DMS 273 treated with DMSO at 0.1 percent for 48 hours (cell line): ENCODE measurements at places on chromosomes 13 and 19.
A peak's percentile ranks its signal among the peaks of the same experiment; 100 is the strongest.

DNA sequence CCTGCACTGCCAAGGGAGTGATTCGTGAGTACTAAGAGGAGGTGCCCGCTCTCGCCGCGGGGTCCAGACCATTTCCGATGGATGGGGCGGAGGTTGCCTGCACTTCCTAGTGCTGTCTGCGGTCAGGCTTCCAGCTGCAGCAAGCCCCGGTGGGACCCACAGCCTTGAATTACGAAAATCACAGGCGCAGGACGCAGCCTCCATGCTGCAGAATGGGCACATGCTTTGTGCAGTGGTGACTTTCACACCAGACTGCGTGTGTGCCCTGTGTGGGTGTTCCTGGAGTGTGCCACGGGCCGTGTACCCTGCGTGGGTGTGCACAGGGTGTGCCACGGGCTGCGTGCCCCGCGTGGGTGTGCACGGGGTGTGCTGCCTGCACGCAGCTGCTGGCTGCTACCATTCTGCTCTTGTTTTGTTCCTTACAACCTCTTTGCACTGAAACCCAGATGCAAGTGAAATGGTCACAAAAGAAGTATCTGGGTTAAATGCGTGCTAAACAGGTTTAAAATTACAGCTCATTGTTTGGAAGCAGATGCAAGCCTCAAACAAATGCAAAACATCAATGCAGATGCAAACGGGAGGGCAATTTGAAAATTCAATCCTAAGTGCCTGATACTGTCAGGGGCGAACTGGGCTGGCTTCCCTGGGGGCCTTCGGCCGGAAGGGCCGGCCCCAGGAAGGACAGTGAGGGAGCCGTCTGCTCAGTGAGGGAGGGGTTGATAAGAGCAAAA is 221.2 kb upstream of the SOX1 start:
- DNase-seq, result no peak

DNA sequence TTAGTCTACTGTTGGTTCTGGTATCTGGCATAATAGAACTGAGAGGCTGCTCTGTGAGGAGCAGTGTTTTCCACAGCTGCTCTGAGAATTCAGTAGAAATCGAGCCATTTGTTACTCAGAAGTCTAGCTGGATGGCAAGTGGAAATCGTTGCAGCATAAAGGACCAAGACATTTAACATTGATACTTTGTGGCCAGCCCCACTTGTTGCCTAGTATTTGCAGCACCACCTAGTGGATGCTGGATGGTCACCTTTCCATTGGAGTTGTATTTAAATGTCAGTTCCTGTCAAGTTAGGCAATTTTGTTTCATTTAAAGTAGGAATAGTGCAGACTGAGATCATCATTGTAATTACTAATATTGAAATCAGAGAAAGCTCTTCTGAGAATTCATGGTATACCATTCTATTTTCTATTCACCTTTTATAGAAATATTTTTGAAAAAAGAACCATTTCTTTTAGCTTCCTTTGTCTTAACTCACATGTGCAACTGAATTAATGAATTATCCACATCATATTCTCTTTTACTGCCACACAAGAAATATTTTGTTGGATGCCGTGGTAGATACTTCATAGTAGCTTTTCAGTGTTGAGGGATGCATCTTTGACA is 64.6 kb downstream of the PDS5B start:
- peak; percentile 30 for DNase-seq

GRCh38 chr19:50910722-50911121 is 473 bp downstream of the KLK4 start:
- DNase-seq, result no peak

GRCh38 chr13:35309706-35310105 is 166.8 kb downstream of the MAB21L1 start:
- DNase-seq, result peak; percentile 87

DNA sequence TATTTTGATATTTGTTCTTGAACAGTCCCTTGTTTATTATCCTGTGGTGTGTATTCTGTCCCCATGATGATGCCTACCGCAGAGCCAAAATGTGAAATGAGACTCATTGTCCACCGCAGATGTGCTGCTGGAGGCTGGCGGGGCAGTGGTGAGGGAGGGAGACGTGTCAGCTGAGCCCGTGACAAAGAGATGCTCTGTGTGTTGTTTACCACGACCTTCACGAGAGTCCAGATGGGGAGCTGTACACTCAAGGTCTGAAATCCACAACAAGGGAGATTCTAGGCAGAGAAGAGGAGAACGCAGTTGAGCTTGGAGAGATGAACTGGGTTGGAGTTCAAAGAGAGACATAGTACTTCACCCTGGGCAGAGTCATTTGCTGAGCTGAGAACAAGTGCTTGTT is 20.8 kb upstream of the AMER2 start:
- DNase-seq, result no peak

- no peak for DNase-seq
These were observed 7.7 kb downstream of the LMNB2 start for GRCh38 chr19:2449019-2449418.

DNA sequence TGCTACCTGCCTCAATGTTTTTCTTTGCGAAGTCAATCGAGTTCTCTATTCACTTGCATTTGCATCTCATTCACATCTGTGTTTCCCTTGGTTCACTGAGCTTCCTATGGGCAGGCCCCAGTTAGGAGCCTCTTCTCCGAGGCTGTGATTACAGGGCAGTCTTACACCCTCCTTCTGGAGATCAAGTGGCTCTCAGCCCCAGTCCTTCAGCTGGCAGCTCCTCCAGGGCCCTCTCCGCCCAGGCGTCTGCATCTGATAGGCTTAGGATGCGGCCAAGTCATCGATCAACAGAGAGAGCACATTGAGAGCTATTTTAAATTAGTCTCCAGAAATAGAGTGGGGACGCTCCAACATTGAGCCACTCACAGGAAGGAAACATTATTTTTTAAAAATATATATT is 44.2 kb downstream of the MBNL2 start:
- DNase-seq, result no peak

DNA sequence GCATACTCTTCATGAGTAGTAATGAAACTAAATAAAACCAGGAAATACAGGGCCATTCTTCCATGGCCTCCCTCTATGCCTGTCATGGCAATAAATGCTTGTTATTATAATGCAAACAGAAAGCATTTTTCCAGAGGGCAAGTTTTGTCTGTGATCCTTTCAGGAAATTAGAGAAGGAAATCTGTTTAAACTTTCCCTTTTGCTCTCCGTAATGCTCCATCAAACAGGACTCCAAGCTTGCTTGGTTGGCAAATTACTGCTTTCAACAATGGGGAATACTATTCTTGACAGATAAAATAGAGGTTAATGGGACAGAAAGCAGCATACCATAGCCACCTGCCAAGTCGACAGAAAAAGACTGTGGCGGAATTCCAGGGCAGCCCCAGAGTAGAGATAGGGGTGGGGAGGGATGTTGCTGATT is 252.5 kb downstream of the LHFPL6 start:
- DNase-seq, result no peak

GRCh38 chr19:5719274-5719960 is 529 bp downstream of the LONP1 start:
- no peak for DNase-seq

- no peak for DNase-seq
These were observed 11.1 kb upstream of the ARRDC2 start for GRCh38 chr19:17996826-17997316.

GRCh38 chr13:51453959-51454703 is 1.3 kb upstream of the INTS6 start:
- peak; percentile 19 for DNase-seq

- no peak for DNase-seq
These were observed 11.9 kb upstream of the DHRS12 start for GRCh38 chr13:51815848-51816247.

DNA sequence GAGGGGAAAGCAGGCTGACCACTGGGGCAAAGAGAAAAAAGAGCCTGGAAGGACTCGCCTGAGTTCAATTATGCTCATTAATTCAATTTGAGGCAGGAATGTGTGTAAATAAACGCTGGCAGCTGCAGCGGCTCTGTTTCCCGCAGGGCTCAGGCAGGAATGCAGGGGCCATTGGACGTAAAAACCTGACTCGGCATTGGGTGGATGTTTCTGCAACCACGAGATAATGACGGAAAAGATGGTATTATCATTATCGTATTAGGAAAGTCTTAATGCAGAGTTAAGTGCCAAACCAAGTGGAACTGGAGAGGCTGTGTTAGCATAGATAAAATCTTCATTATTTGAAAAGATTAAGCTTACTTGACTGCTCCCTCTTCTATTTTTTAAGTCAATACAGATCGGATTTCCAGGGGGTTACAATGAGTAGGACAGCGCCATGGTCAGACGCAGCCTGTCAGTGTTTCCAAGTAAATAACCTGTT is 169.8 kb downstream of the SHISA2 start:
- no peak for DNase-seq

- DNase-seq, result no peak
These were observed 3.4 kb downstream of the ZNF536 start for GRCh38 chr19:30375553-30376031.

DNA sequence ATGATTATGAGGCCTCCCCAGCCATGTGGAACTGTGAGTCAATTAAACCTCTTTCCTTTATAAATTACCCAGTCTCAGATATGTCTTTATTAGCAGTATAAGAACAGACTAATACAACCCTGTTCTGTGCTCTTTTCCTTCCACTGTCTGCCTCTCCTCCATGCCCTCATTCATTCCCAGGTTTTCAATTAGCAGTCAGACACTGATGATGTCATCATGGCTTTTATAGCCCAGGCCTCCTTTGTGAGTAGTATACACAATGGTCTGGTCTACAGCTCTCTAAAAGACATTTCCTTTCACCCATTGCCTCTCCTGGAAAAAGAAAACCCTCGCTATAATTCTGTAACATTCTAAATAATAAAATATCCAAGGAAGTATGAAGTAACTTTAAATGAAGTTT is 25.5 kb downstream of the FGF14 start:
- DNase-seq, result no peak

GRCh38 chr19:33377586-33378475 is 4.3 kb downstream of the CEBPG start:
- no peak for DNase-seq

GRCh38 chr13:31221057-31221456 is 21.3 kb downstream of the B3GLCT start:
- no peak for DNase-seq

GRCh38 chr13:25992076-25992475 is 59.7 kb downstream of the SHISA2 start:
- no peak for DNase-seq

DNA sequence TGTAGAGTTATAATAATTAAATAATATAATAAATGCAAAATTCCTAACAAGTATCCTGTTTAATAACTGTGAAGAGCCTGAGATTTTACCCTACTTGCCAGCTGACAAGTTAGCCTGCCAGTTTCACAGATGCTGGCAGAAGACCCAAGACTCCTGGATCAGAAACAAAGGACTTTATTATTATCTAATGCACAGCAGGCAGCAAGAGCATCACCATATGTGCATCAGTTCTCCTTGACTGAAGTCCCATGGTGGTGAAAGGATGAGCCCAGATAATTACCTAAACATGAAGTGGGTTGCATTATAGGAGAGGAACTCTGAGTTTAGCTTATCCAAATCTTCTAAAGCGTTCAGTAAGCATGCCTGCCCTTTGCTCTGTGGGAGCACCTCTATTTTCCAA is 39.1 kb upstream of the MTIF3 start:
- DNase-seq, result no peak

DNA sequence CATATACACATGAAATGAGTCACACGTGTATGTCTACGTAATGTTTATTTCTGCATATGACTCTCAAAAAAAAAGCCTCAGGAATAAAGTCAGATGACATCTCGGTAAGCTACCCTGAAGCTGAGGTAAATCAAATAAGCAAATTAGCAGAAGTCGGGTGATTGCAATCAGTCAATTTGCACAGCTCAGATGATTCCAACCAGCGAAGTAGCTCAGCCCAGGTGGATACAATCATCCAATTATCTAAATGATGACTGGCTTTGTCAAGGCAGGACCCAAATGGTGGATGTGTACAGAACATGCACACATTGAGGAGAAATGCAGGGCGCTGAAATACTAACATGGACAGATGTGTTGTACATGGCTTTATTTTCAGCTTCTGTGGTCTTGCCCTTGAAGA is 148.5 kb downstream of the ZNF486 start:
- DNase-seq, result no peak

DNA sequence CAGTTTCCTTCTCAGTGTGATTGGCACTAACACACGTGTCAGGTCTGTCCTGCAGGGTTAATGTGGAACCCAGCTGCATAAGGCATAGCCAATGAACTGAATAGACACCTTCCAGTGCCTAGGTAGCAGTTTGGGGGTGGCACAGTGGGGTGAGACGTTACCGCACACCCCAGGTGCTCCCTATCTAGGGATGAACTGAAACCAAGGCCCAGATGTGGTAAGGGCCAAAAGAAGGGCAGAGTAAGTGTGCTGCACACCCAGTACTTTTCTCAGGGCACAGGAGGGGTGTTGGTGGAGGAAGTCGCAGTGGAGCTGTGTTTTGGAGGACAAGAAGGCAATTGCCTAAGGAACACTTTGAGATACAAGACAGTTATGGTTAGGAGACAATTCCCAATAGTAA is 317.9 kb upstream of the TSHZ3 start:
- DNase-seq, result no peak
